Brain (organoid and tissue), 16 donors: ENCODE measurements at places on chromosomes 7 and 10. TPM values are rescaled to one million over a fixed set of nuclear protein-coding genes. Genes with fewer than 3 reads are reported as not detected.

DNA sequence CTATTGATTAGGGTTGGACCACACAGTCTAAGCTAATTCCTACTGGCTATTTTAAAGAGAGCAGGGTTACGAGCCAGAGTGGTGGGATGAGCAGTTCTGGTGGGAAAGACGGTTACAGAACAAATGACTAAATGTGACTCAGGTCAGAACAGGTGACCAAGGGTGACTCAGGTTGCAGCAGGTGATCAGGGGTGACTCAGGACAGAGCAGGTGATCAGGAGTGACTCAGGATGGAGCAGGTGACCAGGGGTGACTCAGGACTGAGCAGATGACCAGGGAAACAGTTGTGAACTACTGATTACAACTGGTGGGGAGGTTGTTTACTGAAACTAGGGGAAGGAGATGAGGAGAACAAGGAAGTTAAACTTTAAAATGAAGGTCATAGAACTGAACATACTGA, 366.3 kb downstream of the ABCA13 start:
- DNase-seq: no peak

DNA sequence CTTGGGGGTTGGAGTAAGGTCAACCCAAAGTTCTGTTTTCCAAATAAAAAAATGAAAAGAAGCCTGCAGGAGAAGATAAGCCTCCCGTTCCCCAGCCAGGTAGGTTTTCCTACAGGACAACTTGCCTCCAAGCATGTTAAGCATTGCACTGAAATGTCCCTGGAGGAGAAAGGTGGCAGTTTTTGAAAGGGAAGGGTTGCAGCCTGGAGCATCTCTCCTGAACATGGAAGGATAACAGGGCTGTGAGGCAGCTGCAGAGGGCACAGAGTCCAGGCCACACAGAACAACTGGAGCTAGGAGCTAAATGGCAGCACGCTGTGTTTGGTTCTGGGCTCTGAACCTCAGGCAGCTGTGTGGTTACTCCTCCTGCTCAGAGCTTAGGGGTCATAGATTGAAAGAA, 452.9 kb downstream of the TCERG1L start:
- no peak for DNase-seq

DNA sequence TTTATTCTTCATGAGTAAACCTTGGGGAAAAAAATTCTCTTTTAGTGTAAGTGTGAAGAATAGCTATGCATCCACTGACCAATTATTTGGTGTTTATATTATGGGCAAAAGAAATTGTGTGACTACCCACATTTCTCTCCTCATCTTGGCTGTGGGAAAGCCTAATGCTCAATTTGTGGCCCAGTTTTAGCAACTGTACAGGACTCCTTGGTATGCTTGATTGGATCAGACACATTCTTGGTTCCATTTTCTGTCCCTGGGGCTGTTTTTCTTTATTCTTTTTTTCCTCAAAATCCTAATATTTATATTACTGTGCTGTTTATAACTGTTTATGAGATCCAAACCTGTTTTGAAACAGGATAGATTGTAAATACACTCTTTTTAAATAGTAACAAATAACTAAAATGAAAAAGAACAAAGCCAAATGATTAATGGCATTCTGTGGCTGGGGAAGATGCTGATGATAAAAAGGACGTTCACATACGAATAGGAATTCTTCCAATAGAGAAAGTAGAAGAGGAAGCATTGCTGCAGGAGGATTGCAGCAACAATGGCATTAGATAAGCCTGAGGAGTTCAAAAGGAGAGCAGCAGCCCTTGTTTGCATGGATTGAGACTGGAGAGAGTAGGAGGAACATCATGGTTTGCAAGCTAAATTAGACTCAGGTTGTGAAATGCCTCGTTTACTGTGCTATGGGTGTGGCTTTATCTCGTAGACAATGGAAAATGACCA, 580.5 kb downstream of the INHBA start:
- no peak for DNase-seq

Gene TFEC
- polyA plus RNA-seq: not detected

Gene FAM25G
- not detected for polyA plus RNA-seq
